Effector CD4-positive, alpha-beta T cell (primary cell): ENCODE measurements at places on chromosomes 5 and 9.

DNA sequence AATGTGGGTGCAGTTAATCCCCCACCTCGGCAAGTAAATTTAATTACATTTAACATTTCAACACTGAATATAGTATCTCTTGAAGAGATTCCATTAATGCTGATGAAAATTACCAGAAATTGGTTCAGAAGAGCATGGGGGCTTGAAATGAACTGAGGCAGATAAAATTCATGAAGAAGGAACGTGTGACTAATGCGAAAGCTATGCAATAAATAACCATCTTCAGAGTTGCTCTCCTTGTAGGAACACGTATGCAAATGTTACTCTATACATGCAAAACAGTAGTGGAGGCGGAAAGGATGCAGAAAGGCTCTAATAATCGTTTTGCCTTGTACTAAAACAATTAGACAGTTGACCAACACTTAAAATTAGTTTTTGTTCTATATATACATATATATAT, 320.2 kb downstream of the CTNND2 start:
- no peak for DNase-seq

GRCh38 chr5:6235726-6236125, 142.6 kb downstream of the MED10 start:
- no peak for DNase-seq

DNA sequence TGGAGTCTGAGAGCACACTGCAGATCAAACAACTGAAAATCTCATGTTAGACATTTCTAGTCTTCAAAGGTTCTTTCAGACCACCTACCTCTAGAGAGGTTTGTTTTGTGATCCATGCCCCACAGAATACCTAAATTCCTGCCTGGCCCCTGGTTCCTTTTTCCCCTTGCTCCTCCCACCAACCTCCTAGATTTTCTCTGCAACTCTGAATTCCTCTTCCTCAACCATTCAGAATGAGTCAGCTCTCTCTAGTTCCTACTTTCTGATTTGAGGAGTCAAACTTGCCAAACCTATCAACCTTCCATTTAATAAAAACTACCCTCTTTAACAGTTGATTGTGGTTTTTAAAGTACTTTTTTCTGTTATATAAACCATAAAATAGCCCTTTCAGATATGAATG, 83.2 kb upstream of the ZNF462 start:
- DNase-seq: no peak

DNA sequence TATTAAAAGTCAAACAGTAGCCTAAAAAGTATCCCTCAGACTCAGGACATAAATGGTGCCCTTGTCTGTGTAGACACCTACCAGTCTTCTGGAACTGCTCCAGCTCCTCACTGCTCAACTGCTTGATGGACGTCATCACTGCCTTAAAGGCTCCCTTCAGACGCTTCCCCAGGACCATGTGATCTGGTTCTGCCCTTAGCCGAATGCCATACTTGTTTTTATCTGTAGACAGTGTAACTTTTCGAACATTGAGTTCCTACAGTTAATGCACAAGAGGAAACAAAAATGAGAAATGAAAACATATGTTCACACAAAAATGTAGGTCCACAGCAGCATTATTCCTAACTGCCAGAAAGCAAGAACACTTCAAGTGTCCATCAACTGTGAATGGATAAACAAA, 46.2 kb downstream of the IARS1 start:
- DNase-seq: no peak

GRCh38 chr9:2060424-2060823, 45.3 kb downstream of the SMARCA2 start:
- no peak for DNase-seq
